ENCODE measurements at places on chromosomes 1 and 21. TPM values are rescaled to one million over a fixed set of nuclear protein-coding genes. Genes with fewer than 3 reads are reported as not detected.

Gene LORICRIN
- total RNA-seq, result not detected

Gene PDC
- not detected for total RNA-seq

Gene NCAM2
- not detected for total RNA-seq

Gene ARTN
- total RNA-seq, result 0.45 TPM

Gene GBP1
- 80.9 TPM for total RNA-seq

DNA sequence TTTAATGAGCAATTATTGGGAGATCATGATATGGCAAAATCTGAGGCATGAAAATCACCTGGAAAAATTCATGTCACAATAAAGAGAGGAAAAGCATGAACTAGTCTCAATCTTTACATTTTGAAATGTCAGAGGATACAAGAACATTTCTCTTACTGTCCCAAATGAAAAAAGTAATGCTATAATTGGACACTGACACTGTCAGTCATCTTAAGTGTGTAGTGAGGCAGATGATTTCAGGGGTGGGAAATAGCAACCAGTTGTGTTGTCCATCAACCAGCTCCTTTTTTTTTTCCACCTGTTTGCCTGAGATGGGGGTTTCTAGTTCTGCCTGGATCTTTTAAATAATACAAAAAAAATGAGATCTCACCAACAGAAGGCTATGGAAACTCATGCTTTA, 646.2 kb downstream of the KCNT2 start:
- DNase-seq, result no peak

DNA sequence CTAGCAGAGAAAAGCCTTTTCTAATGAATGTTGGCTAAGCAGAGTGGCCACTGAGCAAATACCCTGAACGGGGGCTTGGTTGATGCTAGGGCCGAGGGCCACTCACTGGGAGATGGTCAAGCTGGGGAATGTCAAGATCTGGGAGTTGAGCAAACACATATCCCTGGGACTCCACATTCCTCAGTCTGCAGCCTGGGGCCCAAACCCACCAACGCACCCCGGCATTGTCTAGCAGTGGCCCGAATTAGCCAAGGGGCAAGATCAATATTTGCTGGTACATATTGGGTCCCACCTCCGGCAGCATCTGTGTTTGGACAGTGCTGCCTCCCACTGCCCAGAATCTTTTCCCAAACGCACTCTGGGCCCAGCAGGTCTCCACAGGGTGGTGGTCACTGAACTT, 144.1 kb downstream of the TRABD2B start:
- no peak for DNase-seq

- DNase-seq, result no peak
Measured at GRCh38 chr1:221161571-221162041, 282.4 kb downstream of the HLX start.

- no peak for DNase-seq
Measured at GRCh38 chr1:150890033-150890416, 3.1 kb downstream of the CTXND2 start.

- DNase-seq, result no peak
Measured at GRCh38 chr1:34356853-34357252, 180.1 kb downstream of the C1orf94 start.

DNA sequence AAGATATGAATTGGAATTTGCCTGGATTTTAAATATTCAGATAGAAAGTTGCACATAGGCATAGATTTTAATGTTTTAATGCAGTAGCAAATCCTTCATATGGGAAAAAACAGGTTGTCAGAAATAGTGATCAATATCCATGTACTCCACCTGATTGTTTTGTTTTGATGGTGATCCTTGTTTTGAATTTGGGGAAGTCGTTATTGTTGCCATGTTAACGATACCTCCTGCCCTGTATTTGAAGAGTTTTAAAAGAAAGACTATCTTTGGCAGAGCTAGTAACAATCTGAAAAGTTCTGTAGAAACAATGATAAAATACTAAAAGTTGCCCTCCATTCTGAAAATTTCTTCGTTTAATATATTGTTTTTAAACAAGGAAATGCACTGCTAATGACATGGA, 1.1 kb downstream of the CEP350 start:
- no peak for DNase-seq

DNA sequence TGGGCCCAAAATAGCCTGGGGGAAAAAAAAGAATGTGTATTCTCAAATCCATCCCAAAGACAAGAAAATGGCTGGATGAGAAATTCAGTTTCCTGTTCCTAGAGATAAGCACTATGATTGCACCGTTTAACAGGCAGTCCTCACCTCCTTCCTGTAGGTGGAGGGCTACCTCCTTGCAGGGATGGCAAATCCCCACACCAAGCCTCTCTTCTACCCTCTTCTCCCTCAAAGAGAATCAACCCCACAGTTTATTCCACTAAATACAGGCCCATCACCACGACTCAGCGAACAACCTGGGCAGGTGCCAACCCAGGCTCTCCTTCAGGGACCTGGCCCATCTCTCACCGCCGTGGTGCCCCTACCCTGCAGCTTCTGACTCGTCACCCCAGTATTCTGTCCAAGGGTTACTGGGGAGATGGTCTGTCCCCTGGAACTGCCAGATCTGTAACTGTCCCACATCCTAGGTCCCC, 3.4 kb upstream of the CHD5 start:
- DNase-seq, result no peak

- no peak for DNase-seq
Measured at GRCh38 chr1:24373044-24373443, 40.5 kb downstream of the STPG1 start.

DNA sequence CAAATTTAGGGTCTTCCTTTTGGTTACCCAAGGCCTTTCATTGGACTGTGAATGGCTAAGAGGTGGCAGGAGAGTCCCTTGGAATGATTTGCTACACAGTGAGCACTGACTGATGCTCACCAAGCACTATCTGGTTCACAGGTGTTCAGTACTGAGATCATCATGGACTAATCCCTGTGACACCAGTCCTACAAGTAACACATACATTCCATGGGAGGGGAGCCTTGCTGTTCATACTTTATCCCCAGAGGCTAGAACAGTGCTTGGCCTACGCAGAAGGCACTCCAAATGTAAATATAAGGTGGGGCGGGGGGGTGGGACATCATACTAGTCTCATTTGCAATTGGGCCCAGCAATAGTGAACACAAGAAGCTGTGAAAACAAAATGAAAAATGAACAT, 20.5 kb upstream of the TMEM200B start:
- DNase-seq, result no peak
